Stimulated activated CD4-positive, alpha-beta T cell treated with anti-CD3 and anti-CD28 coated beads, Interleukin-4, amount 100 ng/mL, for 24 hours (primary cell): ENCODE measurements at places on chromosomes 12 and 14.

- DNase-seq = no peak
These were observed 42.1 kb downstream of the CIT start for GRCh38 chr12:119835068-119835467.

DNA sequence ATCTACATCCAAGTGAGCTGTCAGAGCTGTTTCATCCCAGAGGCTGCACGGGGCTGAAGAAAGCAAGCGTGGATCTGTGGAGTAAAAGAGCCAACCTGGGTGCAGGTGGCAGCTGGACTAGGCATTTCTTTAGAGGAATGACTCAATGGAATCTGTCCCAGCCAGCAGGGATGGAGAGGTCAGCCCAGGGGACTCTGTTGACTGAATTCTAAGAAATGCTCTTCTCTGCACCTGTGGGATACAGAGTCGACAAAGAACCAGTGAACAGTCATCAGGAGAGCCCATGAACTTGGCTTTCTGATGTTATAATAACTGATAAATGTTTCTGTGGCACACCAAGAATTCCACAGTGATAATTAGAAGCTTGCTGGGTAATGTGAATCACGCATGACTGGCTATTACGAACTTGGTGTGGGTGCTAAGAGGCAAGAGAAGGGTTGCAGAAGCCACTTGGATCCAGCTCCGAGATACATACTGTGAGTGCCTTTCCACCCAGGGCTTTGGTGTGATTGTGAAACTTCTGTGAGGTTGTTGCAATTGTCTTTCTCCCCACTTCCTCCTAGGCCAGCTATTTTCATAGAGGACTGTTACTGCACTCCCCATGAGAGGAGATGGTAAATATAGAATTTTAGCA lies 16.2 kb downstream of the PYGL start:
- no peak for DNase-seq

DNA sequence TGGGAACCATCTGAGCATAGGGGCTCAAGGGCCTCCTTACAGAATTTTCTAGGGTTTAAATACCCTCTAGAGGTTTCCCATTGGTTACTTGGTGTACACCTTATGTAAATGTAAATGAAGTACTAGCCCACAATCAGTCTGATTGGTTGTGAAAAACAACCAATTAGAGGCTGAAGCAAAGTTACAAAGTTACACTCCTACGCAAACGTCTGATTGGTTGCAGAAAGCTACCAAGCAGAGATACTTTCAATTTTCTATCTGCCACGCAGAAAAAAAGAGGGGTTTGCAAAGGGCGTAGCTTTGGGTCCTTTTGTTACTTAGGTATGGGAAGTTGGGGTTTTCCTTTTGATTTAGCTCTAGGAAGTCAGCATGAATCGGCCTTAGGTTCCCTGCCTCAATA lies 1.8 kb upstream of the TMEM19 start:
- no peak for DNase-seq

- DNase-seq = no peak
These were observed 423.4 kb downstream of the ZFP36L1 start for GRCh38 chr14:68369281-68370056.

DNA sequence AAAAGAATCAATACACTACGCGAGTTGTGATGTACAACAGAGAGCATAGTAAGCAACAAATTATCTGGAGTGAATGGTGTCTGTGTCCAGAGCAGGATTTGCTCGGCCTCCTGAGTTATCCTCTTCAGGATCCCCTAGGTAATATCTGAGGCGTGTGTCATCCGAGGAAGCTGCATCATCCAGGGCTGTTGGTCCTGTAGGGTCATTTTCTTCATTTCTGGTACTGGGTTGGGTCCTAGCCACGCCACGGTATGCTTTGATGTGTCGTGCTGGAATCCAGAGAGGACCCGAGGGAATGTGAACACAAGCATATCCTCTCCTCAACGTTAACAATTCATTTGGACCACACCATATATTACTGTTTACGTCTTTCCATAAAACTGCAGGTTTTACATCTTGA lies 19.0 kb upstream of the CLEC4E start:
- no peak for DNase-seq

GRCh38 chr12:5140190-5140589 lies 96.5 kb downstream of the KCNA5 start:
- DNase-seq = no peak

DNA sequence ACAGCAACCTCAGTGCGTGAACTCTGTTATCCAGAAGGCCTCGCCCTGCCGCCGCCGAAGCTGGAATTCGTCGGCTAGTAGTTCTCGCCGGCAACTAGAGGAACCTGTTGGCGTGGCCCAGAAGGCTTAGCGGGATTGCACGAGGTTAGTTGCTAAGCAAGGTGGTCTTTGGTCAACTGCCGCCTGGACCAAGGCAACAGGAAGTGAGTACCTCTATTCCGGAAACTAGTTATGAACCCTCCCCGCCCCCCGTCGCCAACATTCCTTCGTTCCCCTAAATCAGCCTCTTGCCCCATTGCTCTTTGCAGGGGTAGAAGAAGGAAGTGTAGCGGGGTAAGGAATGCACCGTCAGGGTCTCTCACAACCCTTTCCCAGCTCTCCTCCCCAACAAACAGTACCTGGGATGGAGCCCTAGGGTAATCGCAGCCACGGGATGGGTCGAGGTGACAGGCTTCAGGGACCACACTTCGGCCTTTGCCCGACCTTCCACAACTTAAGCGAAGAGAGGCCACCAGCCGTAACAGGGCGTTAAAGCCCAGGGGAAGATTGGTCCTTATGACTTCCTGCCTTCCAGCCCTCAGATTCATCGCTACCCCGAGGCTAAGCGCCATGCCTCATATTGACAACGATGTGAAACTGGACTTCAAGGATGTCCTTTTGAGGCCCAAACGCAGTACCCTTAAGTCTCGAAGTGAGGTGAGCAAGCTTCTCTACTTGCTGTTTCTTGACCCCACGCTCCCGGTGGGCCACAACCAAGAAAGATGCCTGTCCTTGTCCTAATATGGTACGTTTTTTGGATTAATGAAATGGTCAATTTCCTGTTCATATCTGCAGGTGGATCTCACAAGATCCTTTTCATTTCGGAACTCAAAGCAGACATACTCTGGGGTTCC lies at the start of gene GMPR2:
Gene GMPR2, plus strand, starts transcription at position 285 of the 893 bp plus-strand sequence. Its CDS starts 325 bp downstream, at position 610.
- no peak for DNase-seq

DNA sequence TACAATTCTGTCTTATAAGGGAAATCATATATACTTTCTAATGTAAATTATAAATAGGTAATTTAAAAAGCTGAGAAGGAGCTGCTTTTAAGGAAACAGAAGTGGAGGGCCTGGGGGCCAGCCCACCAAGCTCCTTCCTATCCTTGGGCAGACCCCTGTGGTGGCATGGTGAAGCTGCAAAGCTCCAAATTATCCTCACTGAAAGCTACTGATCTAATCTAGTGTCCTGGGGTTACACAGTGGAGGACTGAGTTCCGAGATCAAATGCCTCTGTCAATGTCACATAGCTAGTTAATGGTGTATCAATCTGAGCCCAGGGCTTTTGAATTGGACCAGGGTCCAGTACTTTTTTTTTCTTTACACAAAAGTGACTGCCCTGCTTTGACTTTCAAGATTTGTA lies 355.4 kb downstream of the CEP128 start:
- no peak for DNase-seq

GRCh38 chr14:34129927-34130552 lies 179.2 kb upstream of the EGLN3 start:
- DNase-seq = no peak

DNA sequence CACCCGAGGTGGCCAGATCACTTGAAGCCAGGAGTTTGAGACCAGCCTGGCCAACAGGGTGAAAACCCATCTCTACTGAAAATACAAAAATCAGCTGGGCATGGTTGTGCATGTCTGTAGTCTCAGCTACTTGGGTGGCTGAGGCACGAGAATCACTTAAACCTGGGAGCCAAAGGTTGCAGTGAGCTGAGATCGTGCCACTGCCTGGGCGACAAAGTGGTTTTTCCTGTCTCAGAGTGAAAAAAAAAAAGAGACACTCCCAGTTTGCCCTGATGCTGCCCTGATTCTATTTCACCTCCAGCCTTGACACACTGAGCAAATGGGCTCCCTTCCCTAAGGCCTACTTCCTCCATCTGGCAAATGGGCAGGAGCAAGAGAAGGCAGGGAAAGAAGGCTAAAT lies 28.5 kb upstream of the PLEK2 start:
- no peak for DNase-seq

DNA sequence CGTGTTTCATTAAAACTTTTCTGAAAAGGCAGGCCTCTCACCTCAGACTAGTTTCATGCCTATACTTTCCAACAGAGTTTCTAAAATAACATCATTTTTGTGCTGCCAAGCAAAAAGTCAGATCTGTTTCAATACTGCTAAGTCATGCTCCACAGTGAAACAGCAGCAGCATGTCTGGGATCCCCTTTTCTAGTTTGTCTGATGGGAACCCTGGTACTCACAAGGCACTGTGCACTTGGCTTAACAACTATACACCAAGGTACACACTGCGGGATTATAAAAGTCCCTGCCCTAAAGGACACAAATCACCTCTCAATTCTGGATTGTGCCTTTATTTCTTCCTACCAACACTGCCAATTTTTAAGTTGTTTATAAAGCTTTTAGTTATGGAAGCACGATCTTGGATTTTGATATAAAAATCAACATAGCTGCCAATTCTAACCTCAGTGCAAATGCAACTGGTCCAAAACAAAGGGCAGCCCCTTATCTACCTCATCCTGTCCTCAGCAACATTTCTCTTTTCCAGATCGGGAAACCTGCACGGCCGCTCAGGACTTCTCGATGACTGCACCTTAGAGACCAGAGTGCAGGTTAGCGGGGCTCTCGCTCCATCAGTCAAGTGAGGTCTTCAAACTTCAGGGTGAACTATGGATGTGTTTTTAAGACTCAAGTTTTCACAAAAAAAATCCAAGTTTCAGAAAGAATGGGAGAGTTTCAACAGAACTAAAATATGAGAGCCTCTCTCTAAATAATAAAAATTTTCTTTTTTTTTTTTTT lies 1.7 kb upstream of the EIF5 start:
- no peak for DNase-seq
